ENCODE measurements at places on chromosomes 4 and X. TPM values are rescaled to one million over a fixed set of nuclear protein-coding genes. Genes with fewer than 3 reads are reported as not detected.

DNA sequence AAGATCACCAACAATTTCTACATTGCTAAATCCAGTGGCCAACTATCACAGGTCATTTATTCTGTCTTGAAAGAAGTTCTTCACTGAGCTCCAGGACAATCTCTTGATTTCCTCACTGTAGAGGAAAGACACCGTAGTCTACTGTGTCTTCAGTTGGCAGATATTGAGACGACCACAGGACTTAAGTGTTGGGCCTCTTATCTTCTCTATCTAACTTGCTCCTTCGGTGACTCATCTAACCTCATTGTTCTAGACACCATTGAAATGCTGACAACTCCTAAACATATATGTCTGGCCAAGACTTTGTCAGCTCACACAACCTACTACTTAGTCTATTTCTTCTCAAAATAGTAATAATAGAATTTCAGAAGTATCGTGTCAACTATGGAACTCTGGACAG lies 425.8 kb downstream of the ARAP2 start:
- no peaks in the 10 kb centered on the region for H3K27me3 ChIP-seq
- H3K4me3 ChIP-seq = no peak overlapping the region
- no peaks in the 10 kb centered on the region for H3K4me1 ChIP-seq
- no peak overlapping the region for H3K27ac ChIP-seq
- H3K36me3 ChIP-seq = no peaks in the 10 kb centered on the region
- peak; percentile 6 for DNase-seq

The GIMD1 gene
- total RNA-seq = 0.22 TPM

The MMGT1 gene
- total RNA-seq = 20.7 TPM

- H3K27me3 ChIP-seq = no peaks in the 10 kb centered on the region
- H3K27ac ChIP-seq = no peak overlapping the region
- H3K36me3 ChIP-seq = no peaks in the 10 kb centered on the region
These were observed 81.7 kb downstream of the RELL1 start for GRCh38 chr4:37604461-37604860.

GRCh38 chr4:154559494-154560418 lies 3.1 kb upstream of the FGB start:
- H3K4me3 ChIP-seq = no peak overlapping the region
- no peaks in the 10 kb centered on the region for H3K36me3 ChIP-seq
- H3K27ac ChIP-seq = peak overlapping the region; percentile 22
- peak; percentile 78 for DNase-seq
- H3K4me1 ChIP-seq = peaks cover 44% of the 10 kb centered on the region

The EDA2R gene
- not detected for total RNA-seq

DNA sequence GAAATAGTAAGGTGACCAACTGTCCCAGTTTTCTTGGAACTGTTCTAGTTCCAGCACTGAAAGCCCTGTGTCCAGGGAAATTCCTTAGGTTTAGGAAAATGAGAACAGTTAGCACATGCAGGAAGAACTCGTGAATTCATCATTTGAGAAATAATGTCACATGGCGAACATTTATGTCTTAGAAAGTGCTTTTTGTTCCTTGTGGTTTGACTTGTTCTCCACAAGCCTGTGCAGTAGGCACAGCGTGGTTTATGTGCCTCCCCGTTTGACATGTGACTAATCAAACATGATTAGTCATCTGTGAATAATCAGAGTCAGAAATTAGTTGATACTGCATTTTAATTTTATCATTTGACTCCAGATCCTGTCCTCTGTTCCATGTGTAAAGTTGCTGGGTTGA lies 556.0 kb upstream of the CPEB2 start:
- no peaks in the 10 kb centered on the region for H3K27me3 ChIP-seq
- H3K36me3 ChIP-seq = no peaks in the 10 kb centered on the region
- peaks cover 9% of the 10 kb centered on the region for H3K4me1 ChIP-seq
- peak; percentile 60 for DNase-seq
- no peak overlapping the region for H3K4me3 ChIP-seq

All from PC-3 (cell line).